CD4-positive, alpha-beta T cell treated with Interleukin-15 for 4 hours (primary cell): ENCODE measurements at places on chromosomes 7 and 10.

GRCh38 chr10:97220355-97220754 lies 34.6 kb upstream of the SLIT1 start:
- no peak for DNase-seq

- no peak for DNase-seq
These were observed 323.7 kb downstream of the CDK14 start for GRCh38 chr7:90919816-90920215.

- DNase-seq: no peak
These were observed 2.0 kb upstream of the PITX3 start for GRCh38 chr10:102243309-102243708.

GRCh38 chr7:7707806-7708205 lies 10.6 kb downstream of the RPA3 start:
- no peak for DNase-seq

DNA sequence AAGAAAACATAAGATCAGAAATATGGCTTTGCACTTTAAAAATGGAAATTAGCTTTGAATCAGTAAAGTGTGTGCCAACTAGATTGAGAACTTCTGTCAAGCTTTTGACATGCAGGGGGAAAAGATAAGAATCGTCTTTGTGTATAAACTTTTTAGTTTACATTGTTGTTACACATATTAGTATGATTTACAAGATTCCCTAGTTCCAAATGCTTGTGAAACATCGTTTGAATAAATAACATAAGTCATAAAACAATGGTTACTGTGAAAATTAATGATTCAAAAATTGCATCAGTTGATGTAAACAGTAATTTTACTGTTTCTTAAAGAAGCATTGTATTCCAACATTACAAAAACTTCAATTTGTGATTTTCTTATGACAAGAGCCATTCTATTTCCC lies 207.6 kb upstream of the MTPN start:
- no peak for DNase-seq

DNA sequence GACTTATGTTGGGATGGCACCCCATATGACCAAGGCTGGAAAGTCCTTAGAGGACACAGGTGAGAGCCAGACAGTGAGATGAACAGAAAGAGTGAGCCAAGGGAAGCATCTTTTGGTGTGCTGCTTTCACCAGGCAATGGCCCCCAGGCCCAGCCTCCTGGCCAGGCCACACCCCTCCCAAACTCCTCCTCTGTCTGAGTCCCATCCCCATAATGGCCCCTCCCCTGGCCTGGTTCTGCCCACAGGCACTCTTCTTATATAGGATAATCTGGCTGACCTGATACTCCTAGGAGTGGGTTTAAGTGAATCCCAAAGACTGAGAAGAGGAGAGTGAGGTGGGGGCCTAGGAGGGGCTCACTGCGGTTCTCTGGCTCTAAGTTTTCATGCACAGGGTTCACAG lies 252.5 kb downstream of the RPS24 start:
- no peak for DNase-seq

GRCh38 chr7:83119494-83119893 lies 43.2 kb downstream of the PCLO start:
- no peak for DNase-seq

- DNase-seq: no peak
These were observed 49.4 kb upstream of the EGFR start for GRCh38 chr7:54969208-54969967.

- no peak for DNase-seq
These were observed 18.7 kb downstream of the KIFBP start for GRCh38 chr10:69007260-69007659.

DNA sequence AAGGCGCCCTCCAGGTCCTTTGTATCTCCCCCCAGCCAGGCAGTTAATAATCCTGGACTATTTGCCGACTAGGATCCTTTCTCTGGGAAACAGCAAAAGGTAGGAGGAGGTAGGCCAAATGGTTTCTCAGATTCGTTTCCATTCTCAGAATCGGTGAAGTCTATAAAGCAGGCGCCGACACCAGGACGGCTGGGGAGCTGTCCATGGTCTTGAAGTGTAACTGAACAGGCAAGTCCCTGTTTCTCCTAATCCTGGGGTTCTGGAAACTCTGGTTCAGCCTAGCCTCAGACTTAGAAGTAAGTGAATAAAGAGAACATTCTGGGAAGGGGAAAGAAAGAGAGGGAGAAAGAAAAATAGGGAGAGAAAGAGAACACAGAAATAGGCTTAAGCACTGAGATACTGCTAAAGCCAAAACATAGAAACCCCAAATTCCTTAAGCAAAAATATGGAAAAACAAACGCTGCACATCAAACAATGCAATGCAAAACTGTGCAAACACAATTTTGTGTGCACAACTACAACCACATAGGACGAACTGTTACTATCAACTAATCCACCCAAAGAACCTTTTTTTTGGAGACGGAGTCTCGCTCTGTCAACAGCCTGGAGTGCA lies 11.1 kb upstream of the INA start:
- peak; percentile 19 for DNase-seq

- DNase-seq: no peak
These were observed 3.5 kb downstream of the RAMP3 start for GRCh38 chr7:45161138-45161537.

DNA sequence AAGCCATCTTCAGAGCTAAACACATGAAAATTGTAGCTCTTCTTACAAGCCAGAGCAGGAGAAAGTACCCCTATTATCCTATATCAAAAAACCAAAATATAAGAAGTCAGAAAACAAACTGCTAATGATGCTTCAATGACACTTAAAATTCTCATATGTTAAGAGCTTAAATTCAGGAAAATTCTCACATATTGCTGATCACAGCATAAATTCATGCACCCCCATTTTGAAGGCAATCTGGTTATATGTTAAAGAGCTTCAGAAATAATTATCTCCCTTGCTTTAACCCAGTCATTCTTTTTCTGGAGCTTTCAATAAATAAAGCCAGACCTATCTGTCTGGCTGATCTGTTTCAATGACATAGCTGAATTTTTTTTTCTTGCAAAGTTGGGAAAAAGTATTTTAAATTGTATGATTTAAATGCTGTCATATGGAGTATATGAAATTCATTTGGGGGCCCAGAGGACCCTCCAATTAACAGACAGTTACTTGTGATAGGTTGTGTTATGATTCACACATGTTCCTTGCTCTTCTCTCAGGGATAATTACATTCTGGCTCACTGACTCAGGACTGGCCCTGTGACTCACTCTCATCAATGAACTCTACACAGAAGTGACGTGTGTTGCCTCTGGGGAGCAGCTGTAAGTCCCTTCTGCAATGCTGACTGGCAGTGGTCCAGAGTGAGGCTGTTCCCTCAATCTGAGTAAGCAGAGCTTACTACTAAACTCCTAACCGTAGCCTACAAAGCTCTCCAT lies 85.2 kb downstream of the HGF start:
- DNase-seq: no peak

GRCh38 chr10:13518076-13518692 lies 10.6 kb downstream of the BEND7 start:
- no peak for DNase-seq

DNA sequence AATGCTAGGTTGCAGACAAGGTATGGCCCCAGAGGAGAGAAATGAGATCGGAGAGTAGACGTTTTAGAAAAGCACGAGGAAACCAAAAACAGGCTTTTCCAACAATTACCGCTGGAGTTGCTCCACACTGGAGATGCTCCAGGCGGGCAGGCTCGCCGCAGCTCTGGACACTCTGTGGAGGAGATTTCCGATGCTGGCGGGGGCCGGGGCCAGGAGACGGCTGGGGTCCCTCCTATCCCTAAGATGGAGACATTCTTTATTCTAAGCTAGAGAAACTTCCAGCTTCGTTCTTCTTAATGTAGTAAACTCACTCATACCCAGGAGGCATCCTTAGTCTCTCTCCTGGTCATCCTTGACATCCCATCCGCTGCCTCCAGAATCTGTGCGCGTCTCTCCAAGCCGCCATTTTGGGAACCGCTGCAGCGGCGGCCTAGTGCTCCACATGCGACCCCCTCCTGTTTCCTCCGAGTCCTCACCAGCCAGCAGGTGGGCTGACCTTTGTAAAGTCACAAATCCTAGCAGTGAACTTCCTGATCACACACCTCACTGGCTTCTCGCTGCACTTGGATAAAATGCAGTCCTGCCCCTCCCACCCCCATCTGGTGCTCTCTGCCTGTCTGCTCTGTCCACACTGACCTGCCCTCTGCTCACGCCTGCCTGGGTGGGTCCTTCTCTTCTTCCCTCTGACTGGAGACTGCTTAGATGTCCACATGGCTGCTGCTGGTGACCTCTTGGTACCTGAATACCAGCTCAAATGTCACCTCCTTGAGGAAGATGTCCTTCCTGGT lies 11.9 kb downstream of the PYROXD2 start:
- no peak for DNase-seq

- no peak for DNase-seq
These were observed 191.5 kb downstream of the DIP2C start for GRCh38 chr10:497898-498451.

- DNase-seq: no peak
These were observed 71.7 kb downstream of the NRBF2 start for GRCh38 chr10:63204667-63205391.

GRCh38 chr10:113441220-113441619 lies 111.6 kb upstream of the HABP2 start:
- no peak for DNase-seq

GRCh38 chr7:7335215-7335614 lies 152.9 kb downstream of the C1GALT1 start:
- DNase-seq: no peak

GRCh38 chr10:22599048-22599561 lies 115.3 kb downstream of the PIP4K2A start:
- peak; percentile 40 for DNase-seq

- no peak for DNase-seq
These were observed 239.8 kb downstream of the FZD1 start for GRCh38 chr7:91503934-91504555.

GRCh38 chr10:96339956-96340904 lies 18.6 kb downstream of the OPALIN start:
- DNase-seq: peak; percentile 31

DNA sequence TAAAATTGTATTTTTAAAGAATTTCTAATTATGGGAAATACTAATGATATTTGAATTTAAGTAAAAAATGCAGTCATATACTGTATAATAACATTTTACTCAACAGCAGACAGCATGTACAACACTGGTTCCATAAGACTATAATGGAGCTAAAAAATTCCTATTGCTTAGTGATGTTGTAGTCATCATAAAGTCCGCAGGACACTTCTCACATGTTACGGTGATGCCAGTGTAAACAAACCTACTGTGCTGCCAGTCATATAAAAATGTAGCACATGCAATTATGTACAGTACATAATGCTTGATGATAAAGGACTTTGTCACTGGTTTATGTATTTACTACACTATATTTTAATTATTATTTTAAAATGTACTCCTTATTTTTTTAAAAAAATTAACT lies 629.3 kb downstream of the IPMK start:
- no peak for DNase-seq

- no peak for DNase-seq
These were observed 23.2 kb upstream of the PIP4K2A start for GRCh38 chr10:22737587-22737986.

GRCh38 chr7:92412745-92413144 lies 34.5 kb upstream of the GATAD1 start:
- no peak for DNase-seq

DNA sequence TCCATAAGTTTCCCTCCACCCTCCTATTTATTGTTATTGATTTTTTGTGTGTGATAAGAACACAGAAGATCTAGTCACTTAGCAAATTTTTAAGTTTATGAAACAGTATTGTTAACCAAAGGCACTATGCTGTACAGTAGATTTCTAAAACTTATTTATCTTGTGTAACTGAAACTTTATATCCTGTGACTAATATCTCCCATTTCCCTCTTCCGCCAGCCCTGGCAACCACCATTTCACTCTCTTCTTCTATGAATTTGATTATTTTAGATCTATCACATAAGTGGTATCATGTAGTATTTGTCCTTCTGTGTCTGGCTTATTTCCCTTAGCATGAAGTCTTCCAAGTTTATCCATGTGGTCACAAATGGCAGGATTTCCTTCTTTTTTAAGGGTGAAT lies 144.3 kb upstream of the INHBA start:
- no peak for DNase-seq

DNA sequence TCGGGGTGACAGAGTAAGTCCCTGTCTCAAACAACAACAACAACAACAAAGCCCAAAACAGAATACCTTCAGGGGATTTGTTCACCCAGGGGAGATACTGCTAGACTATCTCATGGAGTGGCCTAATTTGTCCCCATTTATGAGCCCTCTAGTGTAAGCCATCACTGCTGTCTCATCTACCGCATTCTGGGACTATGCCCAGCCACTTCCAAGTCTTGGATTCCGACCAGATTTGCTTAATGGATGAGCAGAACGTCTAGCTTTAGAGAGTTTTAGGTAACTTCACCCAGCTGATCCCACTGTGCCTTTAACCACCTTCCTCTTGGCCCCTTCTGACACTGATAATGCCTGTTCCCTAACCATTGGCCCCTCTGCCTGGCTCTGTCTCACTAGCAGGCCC lies 47.1 kb downstream of the PAPSS2 start:
- DNase-seq: no peak

DNA sequence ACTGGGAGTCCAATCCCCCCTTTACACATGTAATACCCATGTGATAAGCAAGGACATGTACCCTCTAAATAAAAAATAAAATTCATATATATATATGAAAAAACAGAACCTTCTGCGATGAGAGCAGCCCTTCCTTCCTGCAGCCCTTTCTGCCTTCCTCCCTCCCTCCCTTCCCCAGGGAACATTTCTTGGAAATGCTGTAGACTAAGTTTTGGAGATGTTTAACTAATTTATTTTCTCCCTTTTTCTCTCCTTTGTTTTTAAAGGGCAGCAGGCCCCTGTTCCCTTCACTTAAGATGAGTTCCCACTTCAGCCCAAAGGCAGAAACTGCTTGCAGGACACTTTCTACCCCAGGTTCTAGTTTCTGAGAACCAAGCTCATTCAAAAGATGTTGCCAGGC lies 179.2 kb downstream of the FRMD4A start:
- no peak for DNase-seq

DNA sequence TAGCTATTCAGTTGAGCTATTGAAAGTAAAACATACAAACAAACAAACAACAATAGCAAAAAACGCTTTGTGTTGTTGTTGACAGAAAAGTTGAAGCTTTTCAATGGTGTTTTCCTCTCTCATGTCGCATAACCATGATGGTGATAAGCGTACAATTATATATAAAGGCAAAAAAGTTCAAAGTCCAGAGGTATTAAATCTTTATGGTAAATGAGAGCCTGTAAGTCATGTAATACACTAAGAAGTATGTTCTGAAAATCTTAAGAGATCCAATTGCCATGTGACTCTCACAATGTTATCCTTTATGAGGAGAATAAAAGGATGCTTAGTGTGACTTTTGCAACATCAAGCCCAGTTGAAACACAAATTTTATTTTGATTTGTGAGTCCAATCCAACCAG lies 93.9 kb downstream of the PPP1R9A start:
- no peak for DNase-seq

GRCh38 chr7:69338144-69338543 lies 260.1 kb upstream of the AUTS2 start:
- no peak for DNase-seq
